ENCODE measurements at places on chromosomes 7 and 10. TPM values are rescaled to one million over a fixed set of nuclear protein-coding genes. Genes with fewer than 3 reads are reported as not detected.
A peak's percentile ranks its signal among the peaks of the same experiment; 100 is the strongest.

The PAX4 gene
- not detected for total RNA-seq

GRCh38 chr7:32900433-32900995 lies 9.0 kb upstream of the KBTBD2 start:
- no peaks in the 10 kb centered on the region for H3K27me3 ChIP-seq
- DNase-seq = no peak
- H3K36me3 ChIP-seq = no peaks in the 10 kb centered on the region
- H3K4me1 ChIP-seq = peaks cover 15% of the 10 kb centered on the region

DNA sequence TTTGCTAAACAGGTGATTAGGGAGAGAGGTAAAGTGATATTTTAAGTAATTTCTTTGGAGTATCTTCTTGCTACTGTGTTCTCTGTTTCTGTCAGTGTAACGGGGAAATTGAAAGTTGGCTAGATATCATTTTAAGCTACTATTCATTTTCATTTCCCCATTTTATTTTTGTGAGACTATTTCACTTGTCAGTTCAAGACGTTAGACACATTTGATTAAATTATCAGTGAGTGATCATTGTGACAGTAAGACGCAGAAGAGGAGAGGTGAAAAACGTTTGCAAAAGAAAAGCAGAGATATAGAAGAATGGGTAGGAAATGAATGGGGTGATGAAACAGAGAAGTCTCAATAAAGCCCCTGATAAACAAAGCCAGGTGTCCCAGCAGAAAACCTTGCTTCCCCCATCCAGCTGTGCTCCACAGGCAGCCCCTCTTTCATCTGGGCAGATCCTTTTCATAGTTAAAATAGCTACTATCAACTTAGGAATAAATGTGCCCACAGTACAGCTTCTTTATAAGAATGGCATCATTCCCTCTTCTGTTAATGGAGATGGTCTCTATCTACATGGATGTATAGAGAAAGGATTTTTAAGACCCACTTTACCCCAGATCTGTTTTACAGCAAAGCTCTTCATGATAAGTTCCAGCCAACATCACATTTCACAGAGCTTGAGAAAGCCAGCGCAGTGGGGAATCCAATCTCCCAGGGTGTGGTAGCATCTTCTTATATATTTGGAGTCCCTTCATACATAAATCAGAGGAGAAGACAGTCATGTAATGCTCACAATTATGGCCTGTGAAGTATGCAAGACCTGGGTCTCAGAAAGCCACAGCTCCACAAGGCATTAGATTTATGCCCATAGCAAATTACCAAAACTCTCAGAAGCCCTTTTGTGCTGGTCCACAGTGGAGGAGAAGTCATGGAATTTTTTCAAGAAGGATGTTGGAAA lies 138.1 kb upstream of the ITGB1 start:
- DNase-seq = no peak
- no peak overlapping the region for H3K27ac ChIP-seq
- H3K4me3 ChIP-seq = no peak overlapping the region
- H3K27me3 ChIP-seq = no peaks in the 10 kb centered on the region

- no peaks in the 10 kb centered on the region for H3K36me3 ChIP-seq
- H3K27ac ChIP-seq = no peak overlapping the region
- H3K4me1 ChIP-seq = no peaks in the 10 kb centered on the region
Observed at GRCh38 chr10:118258285-118258684, 83.8 kb downstream of the FAM204A start.

GRCh38 chr7:21383227-21384220 lies 44.4 kb upstream of the SP4 start:
- H3K27ac ChIP-seq = no peak overlapping the region
- H3K4me3 ChIP-seq = no peak overlapping the region
- H3K36me3 ChIP-seq = no peaks in the 10 kb centered on the region
- peaks cover 10% of the 10 kb centered on the region for H3K4me1 ChIP-seq
- no peaks in the 10 kb centered on the region for H3K27me3 ChIP-seq

DNA sequence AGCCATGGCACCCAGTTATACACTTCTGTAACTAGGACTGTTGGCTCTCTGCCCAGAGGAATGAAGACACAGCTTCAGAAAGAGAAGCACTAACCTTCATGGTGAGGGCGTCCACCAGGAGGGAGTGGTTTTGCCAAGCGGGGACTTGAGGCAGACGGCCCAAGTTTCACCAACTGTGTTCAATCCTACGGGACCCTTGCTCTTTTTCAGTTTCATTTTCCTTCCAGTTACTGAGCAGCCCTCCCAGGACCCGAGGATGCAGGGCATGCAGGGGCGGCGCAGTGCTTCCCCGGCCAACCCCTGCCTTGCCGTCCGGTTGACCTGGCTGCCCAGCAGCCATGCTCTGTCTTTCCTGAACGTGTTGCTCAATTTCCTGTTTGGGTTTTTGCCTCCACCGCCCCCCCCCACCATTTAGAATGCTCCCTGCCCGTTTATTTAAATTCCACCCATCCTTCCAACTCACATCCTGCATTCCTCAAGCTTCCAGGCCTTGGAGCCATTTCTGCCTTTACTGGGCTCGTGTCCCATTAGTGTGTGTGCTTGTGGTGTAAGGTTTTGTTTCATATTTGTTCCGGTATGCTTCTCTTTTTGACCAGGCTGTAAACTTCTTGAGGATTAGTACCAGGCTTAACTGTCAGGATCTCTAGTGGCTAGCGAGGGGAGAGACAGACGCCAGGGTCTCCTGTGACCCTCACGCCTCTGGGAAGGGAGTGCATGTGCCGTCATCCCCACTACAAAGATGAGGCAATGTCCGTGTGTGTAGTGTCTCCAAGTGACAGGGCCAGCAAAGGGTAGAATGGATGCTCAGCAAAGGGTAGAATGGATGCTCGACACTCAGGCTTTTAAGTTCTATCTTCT lies 31.6 kb downstream of the IL15RA start:
- peak overlapping the region; percentile 42 for H3K4me3 ChIP-seq
- H3K27me3 ChIP-seq = no peaks in the 10 kb centered on the region
- no peak for DNase-seq
- H3K27ac ChIP-seq = no peak overlapping the region

GRCh38 chr10:86963341-86963919 lies 4.9 kb upstream of the ADIRF start:
- peaks cover 19% of the 10 kb centered on the region for H3K4me1 ChIP-seq
- no peak overlapping the region for H3K4me3 ChIP-seq
- H3K27ac ChIP-seq = no peak overlapping the region
- H3K36me3 ChIP-seq = no peaks in the 10 kb centered on the region

DNA sequence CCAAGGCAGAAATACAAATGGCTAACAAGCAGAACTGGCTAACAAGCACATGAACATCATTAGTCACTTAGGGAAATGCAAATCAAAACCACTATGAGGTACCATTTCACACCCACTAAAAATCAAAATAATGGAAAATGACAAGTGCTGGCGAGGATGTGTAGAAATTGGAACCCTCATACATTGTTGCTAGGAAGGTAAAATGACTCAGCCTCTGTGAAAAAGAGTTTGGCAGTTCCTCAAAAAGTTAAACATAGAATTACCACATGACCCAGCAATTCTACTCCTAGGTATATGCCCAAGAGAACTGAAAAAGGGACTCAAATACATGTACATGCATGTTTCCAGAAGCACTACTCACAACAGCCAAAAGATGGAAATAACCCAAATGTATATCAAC lies 52.8 kb upstream of the ANAPC16 start:
- H3K27ac ChIP-seq = peak overlapping the region; percentile 65
- H3K27me3 ChIP-seq = no peaks in the 10 kb centered on the region
- H3K4me1 ChIP-seq = peaks cover 26% of the 10 kb centered on the region
- H3K36me3 ChIP-seq = peaks cover 21% of the 10 kb centered on the region

DNA sequence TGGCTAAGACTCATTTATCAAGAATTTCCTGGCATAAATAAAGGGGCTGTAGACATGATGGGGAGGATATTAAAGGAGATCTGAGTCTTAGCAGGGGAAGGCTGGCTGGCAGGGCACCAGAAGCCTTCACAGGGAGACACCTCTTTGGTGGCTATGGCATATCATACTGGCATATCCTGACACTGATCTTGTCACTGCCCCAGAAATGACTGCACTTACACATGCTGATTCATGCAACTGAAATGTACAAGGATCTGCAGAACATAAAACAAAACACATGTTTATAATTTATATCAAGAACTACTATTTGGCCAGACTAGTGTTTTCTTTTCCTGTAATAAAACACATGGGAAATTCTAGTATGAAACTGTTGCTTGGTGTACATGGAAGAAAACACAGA lies 5.5 kb upstream of the LIPN start:
- DNase-seq = no peak
- H3K4me1 ChIP-seq = peaks cover 6% of the 10 kb centered on the region
- no peak overlapping the region for H3K27ac ChIP-seq
- H3K36me3 ChIP-seq = no peaks in the 10 kb centered on the region
- no peak overlapping the region for H3K4me3 ChIP-seq
